ENCODE measurements at places on chromosomes 6 and 20.

- DNase-seq, result peak; percentile 52
Observed at GRCh38 chr6:75524322-75524972, 30.8 kb upstream of the FILIP1 start.

- DNase-seq, result no peak
Observed at GRCh38 chr20:58622671-58623578, 28.2 kb upstream of the STX16 start.

DNA sequence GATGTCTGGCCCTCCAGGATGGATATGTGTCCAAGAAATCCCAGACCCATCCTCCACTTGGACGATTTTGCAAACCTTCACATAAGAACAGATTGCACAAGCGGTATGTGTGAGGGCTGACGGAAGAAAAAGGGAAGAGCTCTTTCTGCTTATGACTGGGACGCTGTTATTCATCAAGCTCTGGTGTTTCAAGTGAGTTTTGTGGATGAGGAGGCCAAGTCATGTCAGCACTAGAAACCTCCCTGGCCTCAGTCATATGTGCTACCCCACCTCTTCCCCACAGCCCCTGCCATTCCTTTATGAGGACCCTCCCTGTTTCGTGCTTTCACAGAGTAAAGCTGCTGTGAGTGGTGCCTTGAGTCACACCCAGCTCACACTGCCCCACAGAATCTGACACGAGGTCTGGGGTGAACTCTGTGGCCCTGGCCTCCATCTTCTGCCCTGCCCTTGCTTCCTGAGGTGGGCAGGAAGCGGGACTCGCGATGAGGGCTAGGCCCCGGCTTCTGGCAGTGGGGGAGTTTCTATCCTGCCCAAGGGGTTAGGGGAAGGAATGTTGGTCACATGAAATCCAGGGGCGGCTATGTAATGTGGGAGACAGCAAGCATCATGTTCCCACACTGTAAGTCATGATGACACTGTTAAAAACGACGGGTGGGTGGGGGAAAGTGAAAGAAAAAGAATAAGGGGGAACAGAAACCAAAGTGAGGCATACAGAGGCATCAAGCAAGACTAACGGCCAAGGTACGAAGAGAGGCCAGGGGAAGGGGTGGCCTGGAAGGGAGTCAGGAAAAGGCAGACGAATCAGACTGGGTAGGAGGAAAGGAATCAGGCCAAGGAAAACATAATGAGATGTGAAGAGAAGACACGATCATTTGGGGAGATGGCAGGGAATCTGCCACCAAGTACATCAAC lies 78.1 kb downstream of the PRDM1 start:
- DNase-seq, result no peak

DNA sequence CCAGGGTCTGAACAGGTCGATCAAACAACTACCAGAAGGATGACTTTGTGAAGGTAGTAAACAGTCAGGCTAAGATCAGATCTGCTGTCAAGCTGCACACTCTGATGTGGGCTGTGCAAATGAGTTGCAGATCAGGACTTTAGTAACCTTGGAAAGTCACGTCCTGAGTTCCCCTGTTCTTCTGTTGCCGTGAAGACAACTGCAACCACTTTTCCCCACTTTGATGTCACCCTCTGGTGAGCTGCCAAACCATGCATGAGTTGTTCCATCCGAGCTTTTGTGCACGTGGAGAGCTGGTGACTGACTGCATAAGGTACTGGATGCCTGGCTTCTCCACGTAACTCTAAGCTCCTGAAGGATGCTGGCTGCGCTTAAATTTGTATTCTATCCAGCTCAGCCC lies 111.0 kb downstream of the CD83 start:
- DNase-seq, result peak; percentile 65

DNA sequence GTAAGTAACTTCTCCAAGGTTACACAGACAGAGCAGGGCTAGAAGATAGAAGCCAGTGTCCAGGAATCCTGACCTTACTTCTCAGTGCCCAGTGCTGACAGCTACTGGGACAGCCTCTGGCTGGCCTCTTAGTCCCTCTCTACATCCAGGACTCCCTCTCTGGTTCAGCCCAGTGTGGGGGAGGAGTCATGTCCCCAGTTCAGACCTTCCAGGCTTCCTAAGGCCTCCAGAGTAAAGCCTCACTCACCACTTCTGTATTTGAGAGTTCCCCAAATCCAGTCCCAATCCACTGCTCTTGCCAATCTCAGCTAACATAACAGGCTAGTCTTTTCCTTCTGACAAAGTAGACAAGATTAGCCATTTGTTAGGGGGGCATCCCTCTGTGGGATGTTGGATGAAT lies 36.9 kb upstream of the EPB41L1 start:
- no peak for DNase-seq

GRCh38 chr6:71268735-71269437 lies 19.7 kb upstream of the OGFRL1 start:
- no peak for DNase-seq

GRCh38 chr6:75204217-75204958 lies 1.5 kb downstream of the COL12A1 start:
- peak; percentile 89 for DNase-seq

GRCh38 chr6:10837622-10837994 lies 731 bp downstream of the MAK start:
- DNase-seq, result no peak

DNA sequence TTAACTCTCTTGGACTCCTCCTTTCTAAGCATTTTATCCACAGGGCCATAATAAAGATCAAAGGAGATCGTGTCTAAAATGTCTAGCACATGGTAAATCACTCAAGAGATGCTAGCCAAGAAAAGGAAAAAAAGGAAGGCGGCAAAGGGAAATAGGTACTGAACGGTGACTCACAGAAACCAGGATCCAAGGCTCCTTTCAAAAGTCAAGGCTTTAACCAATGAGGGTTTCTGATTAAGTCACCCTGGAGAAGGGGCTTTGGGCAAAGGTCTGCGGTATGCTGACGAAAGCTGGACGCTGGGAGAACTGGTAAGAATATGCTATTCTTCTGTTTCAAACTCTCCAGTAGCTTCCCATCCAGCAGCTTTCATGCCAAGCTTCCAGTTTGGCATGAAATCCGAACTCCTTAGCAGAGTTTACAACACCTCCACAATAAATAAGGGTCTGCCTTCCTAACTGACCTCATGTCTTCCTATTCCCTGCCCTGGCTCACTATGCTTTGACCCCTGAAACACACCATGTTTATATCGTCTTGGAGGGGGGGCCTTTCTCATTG lies 1.0 kb downstream of the TOMM34 start:
- DNase-seq, result no peak
